Right hindlimb (tissue), 1 donor: ENCODE measurements at places on chromosomes 2 and 18.

DNA sequence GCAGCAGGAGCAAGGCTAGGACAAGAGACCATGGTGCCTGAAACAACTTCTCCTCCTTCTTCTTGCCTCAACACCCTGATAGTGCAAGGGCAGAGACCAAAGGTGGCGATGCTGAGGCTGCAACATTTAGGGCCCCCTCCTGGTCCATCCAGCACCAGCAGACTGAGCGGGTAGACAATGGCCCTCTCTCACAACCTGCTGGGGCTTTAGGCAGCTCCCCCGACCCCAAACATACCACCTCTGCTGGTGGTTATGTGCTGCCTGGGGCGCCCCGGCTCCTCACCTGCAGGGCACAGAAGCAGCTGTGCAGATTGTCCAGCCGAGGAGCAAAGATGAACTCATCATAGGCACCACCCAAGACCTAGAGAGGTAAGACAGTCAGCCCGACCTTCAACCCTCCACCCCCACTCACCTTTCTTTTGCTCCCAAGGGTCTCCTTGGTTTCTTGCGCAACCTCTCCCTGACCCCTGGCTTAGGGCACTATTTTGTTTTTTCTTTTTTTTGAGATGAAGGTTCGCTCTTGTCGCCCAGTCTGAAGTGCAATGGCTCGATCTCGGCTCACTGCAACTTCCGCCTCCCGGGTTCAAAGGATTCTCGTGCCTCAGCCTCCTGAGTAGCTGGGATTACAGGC is 3.5 kb downstream of the DNPEP start:
- peak; percentile 12 for DNase-seq

DNA sequence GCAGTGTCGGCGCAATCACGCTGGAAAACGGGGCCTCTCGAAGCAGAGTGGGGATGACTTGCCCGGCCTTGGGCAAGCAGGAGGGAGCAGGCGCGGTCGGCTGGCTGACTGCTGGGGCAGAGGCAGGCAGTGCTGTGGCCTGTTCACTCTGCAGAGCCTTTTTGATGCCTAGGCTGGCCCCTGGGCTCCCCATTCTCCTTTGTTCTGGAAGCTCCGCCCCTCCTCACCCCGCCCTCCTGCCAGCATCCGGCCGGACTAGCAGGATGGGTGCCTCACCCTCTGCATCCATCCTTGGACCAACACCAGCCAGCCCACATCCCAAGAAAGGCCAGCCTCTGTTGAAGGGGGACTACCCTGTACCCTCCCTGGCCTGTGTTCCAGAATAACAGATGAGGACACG is at the start of gene ASPRV1:
Gene ASPRV1, minus strand, starts transcription at position 136 of the 400 bp plus-strand sequence. CDS start 195 bp downstream, outside the sequence.
- DNase-seq, result no peak

- DNase-seq, result peak; percentile 18
Measured at GRCh38 chr2:1656961-1657841, 87.1 kb downstream of the PXDN start.

- DNase-seq, result no peak
Measured at GRCh38 chr2:8276026-8276425, 405.8 kb upstream of the ID2 start.

- no peak for DNase-seq
Measured at GRCh38 chr2:189076572-189076971, 102.4 kb downstream of the COL3A1 start.

DNA sequence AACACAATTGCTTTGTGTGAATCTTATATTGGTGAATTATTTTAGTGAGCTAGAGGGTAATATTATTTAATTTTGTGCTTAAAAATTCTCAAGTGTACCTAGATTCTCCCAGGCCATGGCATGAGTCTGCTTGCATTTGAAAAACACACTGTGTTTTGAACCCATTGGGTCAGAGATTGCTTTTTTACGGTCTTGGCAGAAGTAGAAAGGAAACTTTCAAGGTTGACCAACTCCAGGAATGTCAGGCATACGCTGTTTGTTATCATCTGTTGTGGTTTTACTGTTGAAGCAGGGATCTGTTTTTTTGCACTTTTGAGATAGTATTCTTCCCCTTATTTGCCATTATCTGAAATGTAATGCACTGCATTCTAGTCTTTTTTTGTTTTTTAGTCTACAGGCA is 377.4 kb downstream of the RPRM start:
- no peak for DNase-seq

GRCh38 chr2:107094450-107094986 is 208.6 kb upstream of the ST6GAL2 start:
- no peak for DNase-seq

GRCh38 chr2:74835831-74836674 is 2.1 kb downstream of the HK2 start:
- no peak for DNase-seq

GRCh38 chr2:98187194-98187593 is 100.2 kb downstream of the VWA3B start:
- DNase-seq, result no peak

DNA sequence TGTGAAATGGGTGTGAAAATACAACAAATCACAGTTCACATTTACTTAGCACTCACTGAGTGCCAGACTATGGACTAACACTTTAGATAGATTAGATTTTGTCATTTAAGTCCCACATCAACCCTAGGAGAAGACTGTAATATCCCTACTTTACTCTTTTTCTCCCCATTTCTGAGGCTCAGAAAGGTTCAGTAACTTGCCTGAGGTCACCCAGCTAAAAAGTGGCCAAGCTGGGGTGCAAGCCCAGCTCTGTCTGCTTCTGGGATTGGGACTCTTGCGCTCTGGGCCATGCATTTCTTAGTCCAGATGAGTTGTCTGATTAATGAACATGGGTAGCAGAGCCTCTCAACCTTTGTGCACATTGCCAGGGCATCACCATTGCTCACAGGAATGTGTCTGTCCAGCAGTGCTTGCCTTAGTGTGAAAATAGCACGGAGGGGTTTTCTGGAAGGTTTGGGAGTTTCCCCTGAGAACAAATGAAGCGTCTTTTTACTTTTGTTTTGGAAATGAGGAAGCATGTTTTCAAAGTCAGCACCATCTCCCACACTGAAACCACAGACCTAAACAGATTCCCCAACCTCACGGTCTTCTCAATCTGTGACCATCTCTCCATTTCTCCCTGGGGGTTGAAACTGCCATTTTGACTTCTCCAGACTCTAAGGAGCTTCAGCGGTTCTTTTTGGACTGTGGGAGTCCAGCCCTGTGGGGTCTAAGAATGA is 31.9 kb downstream of the NRP2 start:
- DNase-seq, result no peak

DNA sequence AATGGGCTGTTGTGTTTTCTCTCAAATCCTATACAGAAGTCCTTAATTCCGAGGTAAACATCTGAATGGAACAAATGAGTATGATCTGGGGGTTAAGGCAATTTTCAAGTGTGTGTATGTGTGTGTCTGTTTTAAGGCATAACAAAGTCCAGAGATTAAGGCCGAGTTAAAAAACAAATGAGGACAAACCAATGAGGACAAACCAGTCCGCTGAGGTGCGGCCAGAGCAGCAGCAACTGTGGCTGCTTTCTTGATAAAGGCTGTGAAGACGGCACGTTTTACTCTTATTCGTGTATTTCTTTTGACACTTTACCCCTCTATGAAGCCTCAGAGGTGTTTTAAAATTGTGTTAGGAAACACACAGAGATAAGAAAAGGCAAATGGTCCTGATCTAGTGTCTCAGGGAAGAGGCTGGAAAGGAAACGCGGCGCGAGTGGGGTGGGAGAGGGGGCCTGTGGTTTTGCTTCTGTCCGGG is 495 bp upstream of the GULP1 start:
- DNase-seq, result no peak

- peak; percentile 45 for DNase-seq
Measured at GRCh38 chr2:179861416-179862067, at the start of gene ZNF385B. Gene ZNF385B, minus strand, starts transcription at chr2:179861612.

- DNase-seq, result no peak
Measured at GRCh38 chr18:10140461-10141282, 226.9 kb downstream of the VAPA start.

- no peak for DNase-seq
Measured at GRCh38 chr2:168751104-168751740, 51.2 kb upstream of the NOSTRIN start.

DNA sequence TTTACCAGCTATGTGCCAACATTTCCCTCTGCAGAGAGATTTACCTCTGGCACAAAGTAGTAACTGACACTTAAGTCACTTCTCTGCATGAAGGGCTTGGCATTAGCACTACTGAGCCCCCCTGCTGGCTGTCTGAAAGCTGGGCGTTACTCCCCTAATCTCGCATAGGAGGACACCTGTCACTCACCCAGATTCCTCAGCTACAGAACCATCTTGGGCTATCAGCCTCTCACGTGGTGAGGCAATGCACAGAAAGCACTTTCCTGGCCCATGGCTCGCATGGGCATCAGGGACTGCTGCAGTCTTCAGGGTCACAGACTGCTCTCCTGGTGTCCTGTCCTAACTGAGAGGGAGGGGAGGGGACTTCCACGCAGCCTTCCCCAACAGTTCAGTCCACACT is 12.0 kb downstream of the SERPINE2 start:
- DNase-seq, result no peak

DNA sequence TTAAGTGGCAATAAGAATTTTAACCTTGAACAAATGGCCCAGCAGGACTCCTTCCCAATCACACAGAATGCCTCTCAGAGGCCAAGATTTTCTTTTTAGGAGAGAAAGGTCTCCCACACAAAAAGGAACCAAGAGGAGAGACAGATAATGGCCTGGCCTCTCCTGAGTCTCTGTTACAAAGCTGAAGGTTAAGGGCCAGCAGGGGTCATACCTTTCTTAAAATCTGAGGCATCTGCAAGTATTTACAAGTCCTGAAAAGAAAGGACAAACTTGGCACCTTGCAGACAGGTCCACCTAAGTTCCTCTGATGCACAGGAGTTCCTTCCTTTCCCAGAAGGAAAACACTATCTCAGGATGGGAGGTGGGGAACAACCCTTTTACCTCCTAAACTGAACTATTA is 142.3 kb downstream of the TMEM163 start:
- DNase-seq, result no peak

GRCh38 chr18:54004828-54005227 is 219.6 kb downstream of the MBD2 start:
- no peak for DNase-seq

DNA sequence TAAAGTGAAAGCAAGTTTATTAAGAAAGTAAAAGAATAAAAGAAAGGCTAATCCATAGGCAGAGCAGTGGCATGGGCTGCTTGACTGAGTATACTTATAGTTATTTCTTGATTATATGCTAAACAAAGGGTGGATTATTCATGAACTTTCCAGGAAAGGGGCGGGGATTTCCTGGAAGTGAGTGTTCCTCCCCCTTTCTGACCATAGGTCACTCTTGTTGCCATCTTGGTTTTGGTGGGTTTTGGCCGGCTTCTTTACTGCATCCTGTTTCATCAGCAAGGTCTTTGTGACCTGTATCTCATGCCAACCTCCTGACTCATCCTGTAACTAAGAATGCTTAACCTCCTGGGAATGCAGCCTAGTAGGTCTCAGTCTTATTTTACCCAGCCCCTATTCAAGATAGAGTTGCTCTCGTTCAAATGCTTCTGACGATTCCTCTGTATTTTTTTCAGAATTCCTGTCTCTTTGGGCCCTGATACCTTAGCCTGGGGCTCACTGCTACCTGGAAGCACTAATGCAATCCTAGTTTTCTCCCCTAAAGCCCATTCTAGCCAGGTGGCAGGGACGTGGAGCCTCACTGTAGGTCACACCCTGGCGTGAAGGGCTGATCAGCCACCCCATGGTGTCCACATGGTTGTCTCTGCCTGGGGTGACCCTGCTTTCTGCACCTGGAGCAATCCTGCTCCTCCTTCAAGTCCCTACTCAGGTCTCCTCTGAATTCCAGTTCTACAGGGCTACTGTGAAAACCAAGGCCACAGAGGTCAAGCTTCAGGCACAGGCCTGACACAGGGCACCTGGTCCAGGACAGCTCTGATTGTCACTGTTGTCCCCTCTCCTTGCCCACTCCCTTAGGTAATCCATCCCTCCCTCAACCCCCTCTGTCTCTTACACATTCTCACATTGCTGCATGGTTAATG is 6.0 kb upstream of the SLC35F6 start:
- DNase-seq, result no peak

GRCh38 chr18:77071711-77072292 is 60.8 kb downstream of the MBP start:
- no peak for DNase-seq

DNA sequence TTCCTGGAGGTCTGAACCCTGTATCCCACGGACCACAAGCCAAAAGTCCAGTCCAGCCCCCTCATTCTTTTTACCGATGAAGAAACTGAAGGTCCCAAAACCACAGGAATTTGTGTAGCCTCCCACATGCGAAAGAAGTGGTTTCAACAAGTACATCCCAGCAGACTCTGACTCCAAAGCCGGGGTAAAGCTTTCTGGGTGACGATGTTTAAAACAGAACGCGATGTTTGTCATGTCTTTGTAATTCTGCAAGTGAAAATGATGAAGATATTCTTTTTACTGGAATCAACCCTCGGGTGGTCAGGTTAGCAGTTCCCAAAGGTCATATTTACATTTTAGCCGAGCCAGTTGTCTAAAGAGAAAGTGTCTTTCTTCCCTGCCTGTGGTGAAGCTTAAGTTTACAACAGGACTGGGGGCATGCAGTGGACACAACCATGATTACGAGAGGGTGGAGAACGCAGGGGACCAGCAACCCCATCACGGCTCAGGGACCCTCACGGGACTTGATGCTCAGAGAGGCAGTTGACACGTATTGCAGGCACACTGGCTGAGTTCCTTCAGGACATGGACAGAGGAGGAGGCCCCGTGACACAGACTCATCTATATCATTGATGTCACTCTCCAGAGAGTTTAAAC is 17.8 kb upstream of the TMEM131 start:
- no peak for DNase-seq

DNA sequence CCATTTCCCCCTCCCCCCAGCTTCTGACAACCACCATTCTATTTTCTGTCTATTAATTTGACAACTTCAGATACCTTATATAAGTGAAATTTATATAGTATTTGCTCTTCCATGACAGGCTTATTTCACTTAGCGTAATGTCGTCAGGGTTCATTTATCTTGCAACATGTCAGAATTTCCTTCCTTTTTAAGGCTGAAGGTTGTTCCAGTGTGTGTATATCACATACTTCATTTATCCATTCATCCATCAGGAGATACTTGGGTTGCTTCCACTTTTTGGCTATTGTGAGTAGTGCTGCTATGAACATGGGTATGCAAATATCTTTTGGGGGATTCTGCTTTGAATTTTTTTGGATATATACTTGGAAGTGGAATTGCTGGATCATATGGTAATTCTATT is 7.4 kb downstream of the BCL2L11 start:
- DNase-seq, result no peak

DNA sequence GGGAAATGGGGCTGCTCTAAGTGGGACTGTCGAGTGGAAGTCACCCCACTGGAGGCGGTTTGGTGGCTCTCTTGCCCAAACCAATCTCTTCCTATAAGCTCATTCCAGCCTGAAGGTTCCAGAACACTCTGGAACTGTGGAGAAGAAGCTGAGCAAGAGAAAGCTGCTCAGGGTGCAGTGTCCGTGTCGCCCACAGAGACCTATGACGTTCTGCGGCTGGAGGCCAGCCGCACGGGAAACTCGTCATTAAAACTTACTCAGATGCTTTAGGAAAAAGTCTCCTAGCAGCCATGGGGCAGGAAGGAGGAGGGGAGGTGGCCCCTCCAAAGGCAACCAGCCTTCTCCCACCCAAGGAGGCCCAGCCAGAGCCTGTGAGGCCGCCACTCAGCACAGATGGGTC is 41.7 kb downstream of the ADCY3 start:
- DNase-seq, result no peak
